Adipose tissue (tissue), 3 donors: ENCODE measurements at places on chromosomes 11 and 22. TPM values are rescaled to one million over a fixed set of nuclear protein-coding genes. Genes with fewer than 3 reads are reported as not detected.

Gene BACE1-AS
- 2.9 TPM for polyA plus RNA-seq

Gene CDC42EP2
- 50.2 TPM for polyA plus RNA-seq

Gene HEPHL1
- not detected for polyA plus RNA-seq

Gene CASP5
- 1.2 TPM for polyA plus RNA-seq

Gene MPEG1
- 2.3 TPM for polyA plus RNA-seq
